ENCODE measurements at places on chromosomes 5 and 9.

- ATAC-seq, result no peak
Observed at GRCh38 chr9:89632736-89633135, 27.9 kb downstream of the GADD45G start.

GRCh38 chr5:1331861-1332405 is 13.0 kb downstream of the CLPTM1L start:
- ATAC-seq, result no peak

DNA sequence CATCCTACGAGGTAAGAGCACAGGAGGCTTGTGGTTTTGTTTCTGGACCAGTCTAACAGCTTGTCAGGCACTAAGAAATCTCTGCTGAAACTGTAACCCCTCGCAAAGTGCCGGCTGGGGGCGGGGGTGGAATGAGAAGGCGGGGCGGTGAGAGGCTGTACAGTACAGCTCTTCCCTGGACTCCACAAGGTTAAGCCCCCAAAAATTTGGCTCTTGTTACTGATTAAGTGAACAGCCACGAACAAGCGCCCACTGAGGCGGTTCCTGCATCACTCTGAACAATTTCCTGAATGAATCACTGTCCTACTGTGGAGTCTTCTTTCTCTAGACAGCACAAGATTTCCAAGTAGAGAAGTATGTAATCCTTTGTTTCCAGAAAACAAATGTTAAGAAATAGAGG is 6.8 kb downstream of the FBP2 start:
- no peak for ATAC-seq

DNA sequence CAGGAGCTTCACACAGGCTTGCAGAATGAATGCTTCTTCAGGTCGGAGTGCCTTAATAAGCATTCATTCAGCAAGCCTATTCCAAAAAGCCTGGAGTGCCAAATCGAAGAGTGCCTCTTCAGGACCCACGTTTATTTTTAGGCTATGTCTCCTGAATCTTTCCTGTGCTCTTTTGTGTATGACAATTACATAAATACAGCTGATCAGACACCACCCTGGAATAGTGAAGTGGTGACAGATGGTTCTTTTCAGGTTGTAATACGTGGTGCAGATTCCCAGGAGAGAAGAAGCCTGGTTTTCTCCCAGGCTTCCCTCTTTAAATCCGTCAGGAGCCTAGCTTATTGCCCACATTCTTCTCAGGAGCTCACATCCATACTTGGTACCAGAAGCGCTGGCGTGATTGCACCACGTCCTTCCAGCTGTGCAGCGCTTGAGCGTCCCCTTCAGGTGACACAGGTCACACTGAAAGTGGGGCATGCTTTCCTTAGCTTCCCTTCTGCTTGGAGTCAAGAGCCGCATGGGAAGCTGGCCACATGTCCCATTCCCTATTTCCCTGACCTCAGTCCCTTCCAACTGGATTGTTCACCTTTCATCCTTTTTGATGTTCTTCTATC is 123.1 kb downstream of the ADCY2 start:
- ATAC-seq, result no peak

DNA sequence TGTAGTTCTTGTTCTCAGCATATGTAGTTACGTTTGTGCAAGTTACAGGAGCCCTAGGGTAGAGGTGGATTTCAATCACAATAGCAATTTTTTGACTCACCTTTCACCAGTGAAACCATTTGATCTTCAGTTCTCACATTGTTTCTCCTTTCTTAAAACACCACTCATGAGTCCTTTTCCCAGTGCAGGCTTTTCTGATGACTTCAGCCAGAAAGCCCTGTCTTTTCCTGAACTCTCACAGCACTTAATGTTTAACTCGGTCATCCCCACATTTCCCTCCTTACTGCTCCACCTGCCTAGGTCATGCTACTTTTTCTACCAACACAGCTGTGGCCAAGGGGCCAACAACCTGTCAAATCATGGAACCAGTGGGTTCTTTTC is 37.9 kb downstream of the ARHGEF28 start:
- ATAC-seq, result no peak

GRCh38 chr5:91651704-91652103 is 268.6 kb upstream of the ARRDC3 start:
- no peak for ATAC-seq

GRCh38 chr9:126819482-126819881 is 14.6 kb downstream of the ZBTB43 start:
- ATAC-seq, result no peak

DNA sequence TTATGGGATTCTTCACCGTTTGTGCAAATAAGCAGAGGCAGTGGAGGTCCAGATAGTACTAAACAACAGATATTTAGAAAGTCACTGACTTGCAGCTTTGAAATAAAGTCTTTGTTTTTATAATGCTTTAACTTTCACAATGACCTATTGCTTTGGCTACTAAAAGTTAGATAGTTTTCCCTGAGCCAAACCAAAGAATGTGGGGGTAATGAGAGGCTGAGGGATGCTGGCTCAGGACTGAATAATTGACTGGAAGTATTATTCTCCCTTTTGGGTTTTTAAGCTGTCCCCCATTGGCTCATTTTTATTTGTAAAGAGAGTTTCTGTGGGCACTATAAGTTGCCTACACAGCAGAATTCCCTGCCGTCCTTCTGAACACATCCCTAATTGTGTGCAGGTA is 99.2 kb upstream of the ACTBL2 start:
- no peak for ATAC-seq

DNA sequence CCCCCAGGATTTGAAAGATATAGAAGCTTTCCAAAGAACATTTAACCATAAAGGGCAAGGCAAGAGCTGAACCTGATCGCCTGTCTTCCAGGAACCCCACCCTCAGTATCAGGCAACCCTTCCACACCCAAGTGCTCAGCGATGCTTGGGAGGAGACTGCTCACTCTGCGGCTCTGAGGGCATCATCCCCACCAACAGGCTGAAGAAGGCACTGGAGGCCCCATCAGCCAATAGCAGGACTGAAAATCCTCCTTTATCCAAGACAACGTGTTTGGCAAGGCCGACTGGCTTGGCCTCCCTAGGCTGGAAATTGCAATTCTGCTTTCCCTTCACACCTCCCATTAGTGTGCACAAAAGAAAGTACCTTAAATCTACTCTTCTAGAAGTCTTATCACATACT is 1.4 kb upstream of the PPP2CA start:
- ATAC-seq, result no peak

DNA sequence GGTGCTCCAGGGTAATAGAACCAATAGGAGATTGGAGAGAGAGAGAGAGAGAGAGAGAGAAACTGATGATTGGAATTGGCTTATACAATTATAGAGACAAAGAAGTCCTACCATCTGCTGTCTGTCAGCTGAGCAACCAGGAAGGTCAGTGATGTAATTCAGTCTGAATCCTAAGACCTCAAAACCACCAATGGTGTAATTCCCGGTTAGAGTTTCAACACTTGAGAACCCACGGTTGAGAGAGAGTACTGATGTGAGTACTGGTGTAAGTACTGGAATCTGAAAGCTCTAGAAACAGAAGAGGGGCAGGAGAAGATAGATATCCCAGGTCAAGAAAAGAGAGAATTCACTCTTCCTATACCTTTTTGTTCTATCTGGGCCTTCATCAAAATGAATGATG is 775.8 kb downstream of the EFNA5 start:
- ATAC-seq, result no peak

DNA sequence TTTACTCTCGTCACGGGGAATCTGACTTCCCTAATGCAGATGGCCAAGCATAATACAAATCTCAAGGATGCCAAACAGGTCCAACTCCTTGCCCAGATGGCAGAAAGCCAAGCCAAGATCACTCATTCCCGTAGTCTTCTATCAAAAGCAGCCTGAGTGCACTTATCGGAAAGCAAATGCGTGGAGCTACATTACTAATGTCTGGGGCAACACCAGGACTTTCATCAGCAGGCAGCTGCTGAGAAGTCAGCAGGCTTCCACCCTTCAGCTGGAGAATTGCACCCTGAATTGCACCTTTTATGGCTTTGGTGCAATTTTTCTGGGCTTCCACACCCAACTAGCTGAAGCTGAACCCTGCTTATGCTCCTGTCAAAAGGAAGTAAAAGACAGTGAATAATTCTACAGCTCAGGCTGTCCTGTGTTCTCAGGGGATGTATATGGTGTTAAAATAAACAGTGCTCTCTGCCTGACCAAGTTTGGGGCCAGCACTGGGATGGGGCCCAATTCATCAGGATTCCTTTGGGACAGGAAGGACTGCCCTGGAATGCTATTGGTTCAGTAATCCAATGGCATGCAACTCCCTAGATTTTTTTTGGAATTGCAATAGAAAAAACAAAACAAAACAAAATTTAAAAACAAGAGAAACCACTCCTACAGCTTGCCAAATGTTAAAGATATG is 92.6 kb downstream of the DPYSL3 start:
- no peak for ATAC-seq

DNA sequence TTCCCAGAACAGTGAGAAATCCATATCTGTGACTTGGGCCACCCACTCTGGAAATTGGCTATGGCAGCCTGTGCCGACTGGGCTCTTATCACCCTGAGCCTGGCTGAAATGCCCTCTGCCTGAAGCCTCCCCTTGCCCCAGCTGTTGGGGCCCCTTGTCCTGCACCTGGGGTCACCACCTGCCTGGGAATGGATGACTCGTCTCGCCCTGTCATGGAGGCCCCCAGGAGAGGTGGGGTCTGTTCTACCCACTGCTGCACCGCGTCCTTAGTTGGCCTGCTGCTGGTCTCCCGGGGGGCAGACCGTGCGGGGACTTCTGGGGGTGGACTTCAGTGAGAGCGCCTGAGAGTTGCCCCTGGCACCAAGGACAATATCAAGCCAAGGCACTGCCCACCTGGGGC is 46.6 kb upstream of the COL5A1 start:
- ATAC-seq, result no peak

DNA sequence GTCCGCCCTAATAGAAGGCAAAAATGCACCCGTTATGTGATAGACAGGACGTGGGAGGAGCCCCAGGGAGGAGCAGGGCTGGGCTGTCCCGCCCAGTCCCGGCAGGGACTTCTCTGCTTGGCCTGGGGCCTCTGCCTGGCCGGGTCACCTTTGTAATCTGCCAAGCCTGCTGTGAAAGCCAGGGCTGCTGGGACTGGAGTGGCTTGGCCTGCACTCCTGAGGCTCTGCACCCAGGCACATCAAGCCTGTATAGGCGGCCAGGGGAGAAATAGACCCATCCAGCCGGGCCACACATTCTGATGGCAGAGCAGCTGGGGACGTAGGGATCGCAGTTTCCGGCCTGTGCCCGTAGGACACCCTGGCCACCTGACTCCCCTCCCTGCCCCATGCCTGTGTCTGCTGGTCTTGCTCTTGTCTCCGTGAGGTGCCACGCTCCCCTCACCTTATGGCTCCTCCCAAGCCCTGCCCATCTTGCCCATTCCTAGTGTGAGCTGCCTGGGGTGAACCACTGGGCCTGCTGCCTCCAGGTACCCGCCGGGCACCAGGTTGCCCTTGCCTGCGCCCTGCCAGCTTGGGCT is 28.1 kb downstream of the DYNC2I2 start:
- no peak for ATAC-seq

DNA sequence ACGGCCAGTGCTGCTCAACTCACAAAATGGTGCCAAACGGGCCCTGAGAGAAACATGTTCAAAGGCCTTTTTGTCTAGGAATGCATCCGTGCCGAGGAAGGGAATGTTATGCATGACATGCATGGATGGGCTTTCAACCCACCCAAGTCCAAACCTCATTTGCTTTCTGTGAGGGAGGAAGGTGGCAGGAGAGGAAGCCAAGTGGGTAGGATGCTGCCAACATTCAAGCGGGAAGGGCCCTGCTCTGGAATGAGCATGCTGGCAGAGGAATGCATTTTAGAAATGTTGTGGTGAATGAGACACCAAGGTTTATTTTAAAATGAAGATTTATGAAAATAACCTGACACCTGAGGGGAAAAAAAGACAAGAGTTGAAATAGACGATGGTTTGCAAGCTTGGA is 479.1 kb downstream of the CCDC171 start:
- ATAC-seq, result no peak

DNA sequence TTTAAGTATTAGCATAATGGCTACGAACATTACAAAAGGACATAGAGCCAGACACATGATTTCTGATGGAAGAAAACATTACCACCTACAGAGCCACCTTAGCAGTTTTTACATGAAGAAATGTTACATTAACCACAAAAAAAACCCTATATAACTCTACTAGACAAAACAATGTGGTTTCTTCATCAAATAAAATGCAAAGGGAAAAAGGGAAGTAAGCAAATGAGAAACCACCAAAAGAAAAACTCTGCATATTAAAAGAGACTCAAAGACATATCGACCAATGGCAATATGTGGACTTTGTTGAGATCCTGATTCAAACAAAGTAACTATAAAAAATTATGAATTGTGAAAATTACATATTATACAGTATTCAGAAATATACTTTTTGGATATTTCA is 132.7 kb downstream of the TSSK1B start:
- no peak for ATAC-seq

DNA sequence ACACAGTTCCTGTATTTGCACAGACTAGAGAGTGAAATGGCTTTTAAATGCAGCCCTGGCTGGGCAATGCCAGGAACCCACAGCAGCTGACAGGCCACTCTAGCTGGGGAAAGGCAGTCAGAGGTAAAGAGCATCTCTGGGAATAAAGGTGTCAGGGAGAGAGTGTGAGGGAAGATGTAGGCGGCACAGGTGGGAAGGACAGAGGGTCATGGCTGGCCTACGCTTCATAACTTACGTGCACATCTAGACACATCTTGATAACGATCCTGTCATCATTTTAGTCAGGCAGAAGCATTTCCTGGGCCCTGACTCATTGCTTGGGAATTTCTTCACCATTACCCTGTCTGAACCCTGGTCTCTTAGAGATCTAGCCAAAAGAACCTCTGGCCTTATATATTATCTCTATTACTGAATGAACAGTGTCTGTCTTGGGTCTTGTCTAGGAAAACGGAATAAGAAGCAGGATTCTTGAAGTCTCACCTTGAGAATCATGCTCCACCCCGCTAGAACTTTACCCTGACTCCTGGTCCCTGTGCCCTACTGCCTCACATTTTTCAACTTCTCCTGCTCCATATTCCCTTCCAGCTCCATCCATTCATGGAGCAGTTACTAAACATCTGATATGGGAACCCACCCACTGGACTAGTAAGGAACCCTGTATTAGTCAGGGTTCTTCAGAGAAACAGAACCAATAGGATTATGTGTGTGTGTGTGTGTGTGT is 106.4 kb upstream of the ELL2 start:
- ATAC-seq, result no peak

DNA sequence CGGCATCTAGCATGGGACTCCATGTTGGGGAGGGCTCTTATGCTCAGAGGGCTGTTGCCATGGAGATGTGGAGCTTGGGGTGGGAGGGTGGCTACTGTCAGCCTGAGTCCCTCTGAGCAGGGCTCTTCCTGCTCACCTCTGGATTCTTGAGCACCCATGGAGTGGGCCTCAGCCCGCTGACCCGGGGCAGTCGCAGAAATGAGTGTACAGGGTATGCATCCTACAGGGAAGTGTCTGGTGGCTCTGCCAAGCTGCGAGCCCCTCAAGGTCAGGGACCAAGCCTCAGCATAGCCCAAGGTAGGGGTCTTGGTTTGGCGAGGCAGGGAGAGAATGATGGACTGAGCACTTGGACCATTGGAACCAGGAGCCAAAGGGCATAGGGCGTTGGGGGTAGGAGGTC is 104.1 kb downstream of the DAB2IP start:
- ATAC-seq, result no peak

- no peak for ATAC-seq
Observed at GRCh38 chr5:91127456-91128081, 255.5 kb downstream of the ARRDC3 start.

GRCh38 chr5:8012131-8012977 is 143.4 kb downstream of the MTRR start:
- no peak for ATAC-seq

GRCh38 chr9:34396276-34397214 is 19.8 kb upstream of the MYORG start:
- ATAC-seq, result no peak

GRCh38 chr5:36839489-36840476 is 36.8 kb upstream of the NIPBL start:
- ATAC-seq, result no peak
